HTR-8/SVneo (cell line): ENCODE measurements at places on chromosomes 7 and 10.

GRCh38 chr7:27933671-27934565, 194.0 kb downstream of the TAX1BP1 start:
- DNase-seq = no peak

- DNase-seq = no peak
These were observed 2.1 kb downstream of the ARL3 start for GRCh38 chr10:102712089-102712488.

GRCh38 chr7:30027740-30028215, 434 bp upstream of the PLEKHA8 start:
- no peak for DNase-seq

DNA sequence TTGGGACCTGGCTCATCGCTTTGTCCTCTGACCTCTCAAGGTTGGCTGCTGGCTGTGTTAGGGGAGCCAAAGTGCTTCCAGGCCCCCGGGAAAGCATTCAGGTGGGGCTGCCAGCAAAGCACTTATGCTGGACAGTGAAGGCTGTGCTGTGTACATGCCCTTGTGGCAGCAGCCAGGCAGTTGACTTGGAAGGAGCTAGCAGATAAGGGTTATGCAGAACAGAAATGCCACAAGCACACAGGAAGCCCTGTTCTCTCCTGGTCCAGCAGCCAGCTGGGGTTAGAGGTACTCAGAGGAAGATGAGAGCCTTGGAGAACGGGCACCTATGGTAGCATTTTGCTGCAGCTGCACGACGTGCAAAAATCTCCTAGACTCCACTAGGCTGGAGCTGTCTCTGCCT, 35.2 kb upstream of the OR9A4 start:
- DNase-seq = no peak

DNA sequence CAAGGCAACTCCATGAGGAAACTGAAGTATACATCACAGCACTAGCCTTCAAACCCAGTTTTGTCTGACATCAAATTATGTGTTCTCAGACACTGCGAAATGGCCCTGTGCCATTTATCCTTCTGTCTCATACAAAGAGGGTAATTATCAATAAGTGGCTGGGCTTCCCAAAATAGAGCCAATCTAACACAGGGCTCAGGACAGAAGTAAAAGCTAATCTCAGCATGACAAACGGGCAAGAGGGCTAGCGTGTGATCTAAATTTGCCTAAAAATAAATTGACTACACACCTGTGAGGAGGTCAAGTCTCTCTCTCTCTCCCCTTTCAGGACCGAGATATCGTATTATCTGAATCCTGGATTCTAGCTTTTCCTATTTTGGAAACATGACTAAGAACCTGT, 67.2 kb downstream of the DGKB start:
- DNase-seq = no peak

DNA sequence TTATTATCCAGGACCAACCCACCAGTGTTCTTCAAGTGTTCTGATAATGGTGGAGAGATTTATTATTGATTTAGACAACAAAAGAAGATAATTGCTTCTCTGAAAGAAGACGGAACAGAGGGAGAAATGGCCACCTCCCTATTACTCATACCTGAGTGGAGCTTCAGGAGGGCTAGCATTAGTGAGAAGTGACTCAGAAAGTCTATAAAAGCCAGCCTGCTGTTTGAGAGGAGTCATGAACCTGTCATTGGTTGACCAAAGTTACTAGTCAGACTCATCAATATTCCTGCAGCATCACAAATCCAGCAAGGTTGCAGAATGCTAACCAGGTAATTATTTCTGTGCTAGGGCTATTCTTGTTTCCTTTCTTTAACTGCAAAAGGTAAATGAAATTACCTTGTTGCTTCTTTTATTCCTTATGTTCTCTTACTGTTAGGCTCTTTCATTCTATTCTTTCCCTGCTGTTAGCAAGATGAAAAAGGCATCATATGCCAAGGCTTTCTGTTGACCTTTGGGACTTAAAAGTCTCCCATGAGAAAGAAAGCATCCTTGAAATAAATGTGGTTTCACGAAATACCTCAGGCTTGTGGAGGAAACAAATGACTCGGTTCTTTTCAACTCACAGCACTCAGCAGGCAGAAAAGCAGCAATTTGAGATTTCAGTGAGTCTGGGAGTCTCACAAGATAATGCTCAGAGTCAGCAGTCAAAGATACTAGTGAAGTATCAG, 256.4 kb upstream of the PHYHIPL start:
- DNase-seq = peak; percentile 34

GRCh38 chr10:71893920-71894319, 42.9 kb upstream of the PSAP start:
- DNase-seq = no peak

- DNase-seq = no peak
These were observed 330.4 kb upstream of the AOAH start for GRCh38 chr7:37054624-37055241.

- DNase-seq = no peak
These were observed 78.4 kb downstream of the DGKI start for GRCh38 chr7:137768366-137768765.
